IPS-NIHi11 (cell line): ENCODE measurements at places on chromosomes 3 and 15.

DNA sequence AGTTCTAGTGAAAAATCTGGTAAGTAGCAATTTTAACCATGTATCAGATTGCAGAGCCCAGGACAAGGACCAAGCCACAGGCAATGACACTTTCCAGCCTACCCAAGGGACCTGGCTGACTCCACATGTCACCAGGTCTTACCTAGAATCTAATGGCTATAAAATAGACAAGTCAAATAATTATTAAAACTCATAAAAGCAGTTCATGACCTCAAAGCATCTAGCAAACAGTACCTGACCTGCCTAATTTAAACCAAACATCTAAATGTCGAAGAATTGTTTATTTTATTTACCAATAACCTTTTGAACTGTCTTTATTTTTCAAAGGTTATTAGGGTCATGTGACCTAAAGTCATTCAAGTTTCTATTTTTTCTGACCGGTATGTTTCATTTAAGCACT lies 35.6 kb upstream of the MKRN3 start:
- no peak for DNase-seq

DNA sequence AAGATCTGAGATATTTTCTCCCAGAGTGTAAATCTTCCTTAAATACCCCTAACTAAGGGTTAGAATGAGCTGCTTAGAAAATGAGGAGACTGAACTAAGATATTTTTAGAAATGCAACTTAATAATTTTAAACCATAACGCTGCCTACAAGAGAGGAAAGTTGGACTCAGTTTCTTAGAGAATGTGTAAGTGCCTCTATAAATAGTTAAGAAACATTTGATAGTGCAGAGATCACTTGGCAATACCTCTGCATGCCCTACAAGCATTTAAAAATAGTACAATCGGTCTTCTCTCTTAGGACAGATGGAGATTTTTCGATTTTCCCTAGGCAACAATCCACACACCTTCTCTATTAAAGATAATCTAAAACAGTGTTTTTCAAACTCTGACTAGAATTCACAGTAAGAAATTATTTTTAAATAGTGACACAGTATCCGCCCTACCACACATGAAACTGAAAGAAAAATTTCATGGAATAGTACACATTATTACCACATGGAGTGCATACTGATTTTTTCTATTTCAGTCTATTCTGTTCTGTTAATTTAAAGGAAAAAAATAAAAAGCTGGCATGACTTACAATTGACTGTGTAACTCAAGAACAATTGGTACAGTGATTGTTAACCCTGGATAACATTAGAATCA lies 83.2 kb downstream of the GADL1 start:
- no peak for DNase-seq

- peak; percentile 76 for DNase-seq
Measured at GRCh38 chr15:89370120-89370977, 35.7 kb upstream of the POLG start.

DNA sequence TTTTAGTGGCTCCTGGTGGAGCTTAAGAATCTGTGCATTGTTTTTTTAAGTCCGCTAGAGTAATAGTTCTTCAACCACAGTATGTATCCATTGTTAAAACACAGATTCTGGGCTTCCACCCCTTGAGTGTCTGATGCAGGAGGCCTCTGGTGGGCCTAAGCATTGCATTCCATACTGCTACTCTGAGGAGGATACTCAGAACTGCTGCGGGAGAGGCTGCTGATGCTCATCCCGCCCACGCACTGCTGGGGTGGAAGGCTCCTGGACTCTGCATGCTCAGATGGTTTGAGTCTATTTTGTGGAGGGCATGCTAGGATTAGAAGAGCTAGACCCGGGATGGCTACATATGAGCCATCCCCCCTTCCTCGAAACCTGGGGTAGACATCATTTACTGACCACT lies 74.4 kb downstream of the THSD4 start:
- DNase-seq: no peak
